GM23338 (cell line): ENCODE measurements at places on chromosomes 3 and 15.

GRCh38 chr3:165885558-165886270 lies 48.5 kb upstream of the BCHE start:
- DNase-seq: peak; percentile 47

- DNase-seq: no peak
These were observed 264.8 kb downstream of the ROBO2 start for GRCh38 chr3:77304700-77305021.

GRCh38 chr3:63860776-63861175 lies 2.8 kb downstream of the THOC7 start:
- no peak for DNase-seq

- peak; percentile 88 for DNase-seq
These were observed 106.4 kb downstream of the FBLN2 start for GRCh38 chr3:13655061-13655913.

GRCh38 chr3:165522386-165522785 lies 314.8 kb downstream of the BCHE start:
- DNase-seq: peak; percentile 16

- no peak for DNase-seq
These were observed 129.0 kb upstream of the SLC7A14 start for GRCh38 chr3:170714562-170715535.

GRCh38 chr3:170752571-170753155 lies 117.3 kb downstream of the RPL22L1 start:
- no peak for DNase-seq

GRCh38 chr3:126558336-126559071 lies at the start of gene C3orf22:
C3orf22 (minus strand) TSS chr3:126558932; CDS start chr3:126553390, 5,542 bp downstream.
- no peak for DNase-seq

DNA sequence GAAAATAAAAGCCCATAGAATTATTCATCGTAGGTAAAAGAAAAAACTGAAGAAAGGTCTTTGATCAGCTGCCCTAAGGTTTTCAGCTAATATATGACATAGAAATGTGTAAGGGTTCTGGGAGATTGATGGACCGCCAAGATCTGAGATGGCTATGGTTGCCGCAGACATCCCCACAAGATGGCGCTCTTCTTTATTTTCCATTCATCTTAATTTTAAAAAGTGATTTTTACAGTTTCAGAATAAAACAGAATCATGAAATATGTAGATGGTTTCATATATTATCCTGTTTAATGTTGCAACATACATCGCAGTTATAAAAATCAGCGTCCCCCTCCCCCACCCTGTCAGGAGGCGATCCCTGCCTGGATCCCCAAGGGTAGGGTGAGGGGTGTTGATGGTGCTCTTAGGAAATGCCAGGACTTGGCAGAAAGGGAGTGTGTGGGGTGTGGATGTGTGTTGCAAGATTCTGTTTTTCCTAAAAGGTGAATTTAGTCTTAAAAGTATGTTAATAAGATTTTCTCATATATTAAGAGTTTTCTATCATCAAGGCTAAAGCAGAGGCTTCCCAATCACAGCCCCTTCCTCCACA lies 68.8 kb downstream of the ANXA2 start:
- DNase-seq: peak; percentile 43

DNA sequence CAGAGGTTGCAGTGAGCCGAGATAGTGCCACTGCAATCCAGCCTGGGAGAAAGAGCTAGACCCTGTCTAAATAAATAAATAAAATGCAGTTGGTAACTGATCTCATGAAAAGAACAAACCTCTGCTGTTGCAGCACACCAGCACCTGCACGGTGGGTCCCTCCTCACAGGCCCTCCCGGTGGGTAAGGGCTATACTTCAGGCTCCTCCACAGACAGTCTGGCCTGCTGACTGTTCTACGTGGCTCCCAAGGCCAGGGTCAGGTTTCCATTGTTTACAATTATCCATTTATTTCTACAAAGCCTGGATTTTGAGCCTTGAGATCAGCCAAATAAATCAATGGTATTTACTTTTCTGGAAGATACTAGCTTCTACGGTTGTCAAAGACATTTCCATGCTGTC lies 5.1 kb upstream of the APBA2 start:
- DNase-seq: no peak

- no peak for DNase-seq
These were observed 34.7 kb downstream of the GBE1 start for GRCh38 chr3:81726735-81727134.

GRCh38 chr15:48358229-48359152 lies 27.3 kb downstream of the DUT start:
- DNase-seq: peak; percentile 45

GRCh38 chr3:31876331-31876730 lies 104.7 kb downstream of the OSBPL10 start:
- no peak for DNase-seq

- DNase-seq: no peak
These were observed 145.1 kb downstream of the LSAMP start for GRCh38 chr3:116300226-116300625.
